ENCODE measurements at places on chromosomes 1 and 21.
A peak's percentile ranks its signal among the peaks of the same experiment; 100 is the strongest.

DNA sequence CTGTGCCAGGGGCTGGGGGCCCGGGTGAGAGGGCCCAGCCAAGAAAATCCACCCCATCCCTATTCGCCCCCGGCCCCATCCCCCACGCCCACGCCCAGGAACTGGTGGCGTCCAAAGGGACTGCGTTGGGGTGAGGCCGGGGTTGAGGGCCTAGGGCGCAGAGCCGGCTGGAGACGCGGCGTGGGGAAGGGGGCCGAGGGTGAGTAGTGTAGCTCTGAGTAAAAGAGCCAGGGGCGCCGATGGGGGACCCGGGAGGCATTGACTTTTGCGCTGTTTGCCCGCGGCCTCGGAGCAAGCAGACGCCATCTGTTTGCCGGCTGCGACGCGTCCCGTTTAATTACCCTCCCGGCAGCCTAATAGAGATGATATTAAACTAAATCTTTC lies 3.5 kb upstream of the DMRTA2 start:
- no peak for DNase-seq

- no peak for DNase-seq
Measured at GRCh38 chr1:116298746-116299145, 74.3 kb upstream of the ATP1A1 start.

GRCh38 chr1:91502672-91503184 lies 2.1 kb downstream of the CDC7 start:
- DNase-seq: peak; percentile 49

DNA sequence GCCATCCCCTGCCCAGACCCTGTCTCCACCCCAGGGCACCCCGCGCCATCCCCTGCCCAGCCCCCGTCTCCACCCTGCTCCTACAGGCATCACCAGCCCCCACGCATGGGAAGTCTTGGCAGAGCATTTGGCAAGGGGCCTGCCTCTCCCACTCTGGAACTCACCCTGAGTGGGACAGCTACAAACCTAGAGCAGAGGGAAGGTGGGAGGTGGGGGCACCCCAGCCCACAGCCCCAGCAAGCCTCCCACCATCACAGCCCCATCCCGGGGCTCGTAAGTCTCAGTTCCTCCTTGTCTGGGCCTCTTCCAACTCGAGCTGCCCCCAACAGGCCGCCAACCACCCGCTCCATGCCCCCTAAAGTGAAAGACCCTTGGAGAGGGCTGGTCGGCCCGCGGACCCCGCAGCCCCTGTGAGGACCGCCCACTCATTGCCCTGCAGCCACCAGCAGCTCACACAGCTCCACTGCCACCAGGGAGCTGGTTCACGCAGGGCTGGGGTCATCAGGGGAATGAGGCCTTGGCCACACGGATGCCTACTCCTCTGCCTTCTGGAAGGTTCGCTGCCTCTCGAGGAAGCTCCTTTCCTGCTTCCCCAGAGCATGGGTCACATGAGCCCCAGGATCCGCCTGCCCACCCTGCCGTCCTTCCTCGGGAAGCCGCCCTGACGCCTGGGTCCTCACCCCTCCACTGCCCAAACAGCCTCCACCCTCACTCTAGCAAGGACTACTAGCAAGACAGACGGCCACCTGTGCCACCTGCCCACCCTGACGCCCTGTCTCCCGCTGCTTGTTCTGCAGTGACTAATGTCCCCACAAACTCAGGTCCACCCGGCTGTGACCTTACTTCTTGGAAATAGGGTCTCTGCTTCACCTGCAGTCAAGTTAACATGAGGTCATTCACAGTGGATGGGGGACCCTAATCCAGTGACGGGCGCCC lies 14.4 kb downstream of the MEGF6 start:
- DNase-seq: no peak

DNA sequence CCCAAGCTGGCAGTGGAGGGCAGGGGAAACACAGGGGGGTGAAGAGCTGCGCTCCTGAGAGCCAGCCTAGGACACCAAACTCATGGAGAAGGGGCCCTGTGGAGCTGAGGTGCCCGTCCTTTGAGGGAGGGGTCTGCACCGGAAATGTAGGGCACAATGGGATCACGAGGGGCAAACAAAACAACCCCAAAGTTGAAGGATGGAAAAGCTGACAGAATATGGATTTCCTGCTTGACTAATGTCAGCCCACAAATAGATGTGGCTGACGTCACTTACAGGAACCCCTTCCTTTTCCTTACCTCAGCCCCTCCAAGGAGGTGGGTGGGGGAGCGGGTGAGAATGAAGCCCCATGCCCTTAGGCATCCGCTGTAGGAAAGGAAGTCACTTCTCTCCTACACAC lies 110.9 kb downstream of the KCNN3 start:
- no peak for DNase-seq

GRCh38 chr1:160925652-160926244 lies 28.9 kb downstream of the ITLN2 start:
- peak; percentile 9 for DNase-seq

- DNase-seq: no peak
Measured at GRCh38 chr1:171180670-171181069, 4.4 kb upstream of the FMO2 start.

Data from fibroblast of mammary gland (primary cell).